ENCODE measurements at places on chromosomes 7 and 10.

- DNase-seq: no peak
Observed at GRCh38 chr10:8454357-8454756, 399.9 kb downstream of the GATA3 start.

DNA sequence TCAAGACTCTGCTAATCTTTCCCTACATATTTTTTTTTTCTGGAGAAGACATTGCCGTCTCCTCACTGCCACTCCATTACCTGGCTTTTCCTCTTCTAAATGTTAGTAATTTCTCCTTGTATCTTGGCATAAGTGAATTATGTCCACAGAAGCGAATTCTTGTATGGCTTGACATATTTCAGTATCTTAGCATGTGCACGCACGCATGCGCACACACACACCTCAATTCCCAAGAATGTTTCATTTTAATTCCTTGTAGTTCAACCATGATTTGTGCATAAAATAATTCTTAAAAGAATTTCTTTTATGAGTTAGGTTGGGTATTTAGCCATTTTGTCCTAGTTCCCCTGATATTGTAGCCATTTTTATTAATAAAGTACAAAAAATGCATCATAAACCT is 301.2 kb upstream of the MYO3A start:
- no peak for DNase-seq

GRCh38 chr10:32068569-32068968 is 12.3 kb upstream of the KIF5B start:
- DNase-seq: no peak

DNA sequence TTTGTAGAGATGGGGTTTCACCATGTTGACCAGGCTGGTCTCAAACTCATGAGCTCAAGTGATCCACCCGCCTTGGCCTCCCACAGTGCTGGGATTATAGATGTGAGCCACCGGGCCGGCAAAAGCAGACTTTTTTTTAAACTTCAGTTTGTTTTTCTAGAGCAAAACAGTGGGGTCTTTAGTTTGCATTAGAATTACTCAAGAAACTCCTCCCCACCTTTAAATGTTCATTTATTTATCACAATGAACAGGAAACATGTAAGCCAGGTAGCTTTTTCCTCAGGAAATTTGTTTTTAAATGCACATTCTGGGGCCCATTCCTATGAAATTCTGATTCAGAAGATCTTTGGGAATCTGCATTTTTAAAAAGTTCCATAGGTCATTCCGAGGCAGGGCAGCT is 56.0 kb upstream of the JAZF1 start:
- no peak for DNase-seq
